ENCODE measurements at places on chromosomes 4 and X.
A peak's percentile ranks its signal among the peaks of the same experiment; 100 is the strongest.

DNA sequence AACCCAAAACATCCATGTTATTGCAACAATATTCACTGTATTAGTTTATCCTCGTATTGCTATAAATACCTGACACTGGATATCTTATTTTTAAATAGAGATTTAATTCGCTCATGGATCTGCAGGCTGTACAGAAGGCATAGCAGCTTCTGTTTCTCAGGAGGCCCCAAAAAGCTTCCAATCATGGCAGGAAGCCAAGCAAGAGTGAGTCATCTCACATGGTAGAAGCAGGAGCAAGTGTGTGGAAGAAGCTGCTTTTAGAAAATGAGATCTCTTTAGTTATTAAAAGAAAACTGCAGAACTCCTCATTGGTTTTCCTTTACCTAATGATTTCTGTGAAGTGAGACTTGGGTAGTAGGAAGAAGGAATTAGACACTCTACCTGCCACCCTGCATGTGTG lies 16.4 kb downstream of the ZNF732 start:
- no peak for DNase-seq

- no peak for DNase-seq
Observed at GRCh38 chrX:140505421-140506337, 810 bp upstream of the SOX3 start.

DNA sequence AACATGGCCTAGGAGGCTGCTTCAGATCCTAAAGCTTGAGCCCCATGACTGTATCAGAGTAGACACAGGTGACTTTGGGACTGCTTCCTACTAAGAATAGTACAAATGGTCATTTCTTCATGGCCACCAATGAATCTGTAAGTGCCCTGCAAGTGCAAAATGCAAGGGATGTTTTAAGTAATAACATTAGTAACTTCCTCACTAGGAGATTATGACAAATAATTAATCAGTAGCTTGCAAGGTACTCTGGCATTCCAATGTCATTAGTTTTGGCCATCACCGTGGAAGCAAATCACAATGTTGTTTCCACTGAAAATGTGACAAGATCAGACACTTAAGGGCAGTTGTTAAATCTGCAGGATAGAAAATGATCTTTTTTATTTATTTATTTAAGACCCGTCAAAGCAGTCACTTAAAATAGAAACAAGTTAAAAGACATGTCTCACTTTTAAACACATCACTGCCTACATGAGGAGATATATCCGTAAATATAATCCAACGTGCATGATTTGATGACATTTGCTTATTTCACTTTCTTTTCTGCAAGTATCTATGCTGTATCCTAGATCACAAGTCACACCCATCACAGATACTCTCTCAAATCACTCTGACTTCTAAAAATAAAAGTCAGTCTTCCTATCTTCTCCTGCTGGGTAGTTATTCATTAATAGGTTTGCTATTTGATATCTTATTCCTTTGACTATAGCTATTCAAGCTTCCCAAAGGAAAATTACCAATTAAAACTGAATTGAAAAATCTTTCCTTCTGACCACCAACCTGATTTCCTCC lies 400.6 kb downstream of the IL15 start:
- DNase-seq, result no peak

DNA sequence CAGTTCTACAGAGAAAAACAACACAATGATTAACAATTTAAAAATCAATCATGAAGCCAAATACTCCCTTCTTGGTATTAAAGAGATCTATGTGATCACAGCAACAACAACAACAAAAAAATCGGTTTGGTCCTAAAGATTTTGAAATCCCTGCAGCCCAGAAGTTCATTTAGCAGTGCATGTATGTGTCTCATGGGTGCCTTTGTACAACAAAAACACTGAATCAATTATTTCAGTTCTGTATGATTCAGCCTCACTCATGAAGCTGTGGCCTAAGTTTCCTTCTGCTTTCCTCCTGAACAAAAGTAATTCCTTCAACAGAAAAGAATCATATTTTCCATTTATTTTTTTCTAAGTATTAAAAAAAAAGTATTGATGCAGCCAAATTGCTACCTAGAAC lies 393.4 kb upstream of the NDST3 start:
- no peak for DNase-seq

DNA sequence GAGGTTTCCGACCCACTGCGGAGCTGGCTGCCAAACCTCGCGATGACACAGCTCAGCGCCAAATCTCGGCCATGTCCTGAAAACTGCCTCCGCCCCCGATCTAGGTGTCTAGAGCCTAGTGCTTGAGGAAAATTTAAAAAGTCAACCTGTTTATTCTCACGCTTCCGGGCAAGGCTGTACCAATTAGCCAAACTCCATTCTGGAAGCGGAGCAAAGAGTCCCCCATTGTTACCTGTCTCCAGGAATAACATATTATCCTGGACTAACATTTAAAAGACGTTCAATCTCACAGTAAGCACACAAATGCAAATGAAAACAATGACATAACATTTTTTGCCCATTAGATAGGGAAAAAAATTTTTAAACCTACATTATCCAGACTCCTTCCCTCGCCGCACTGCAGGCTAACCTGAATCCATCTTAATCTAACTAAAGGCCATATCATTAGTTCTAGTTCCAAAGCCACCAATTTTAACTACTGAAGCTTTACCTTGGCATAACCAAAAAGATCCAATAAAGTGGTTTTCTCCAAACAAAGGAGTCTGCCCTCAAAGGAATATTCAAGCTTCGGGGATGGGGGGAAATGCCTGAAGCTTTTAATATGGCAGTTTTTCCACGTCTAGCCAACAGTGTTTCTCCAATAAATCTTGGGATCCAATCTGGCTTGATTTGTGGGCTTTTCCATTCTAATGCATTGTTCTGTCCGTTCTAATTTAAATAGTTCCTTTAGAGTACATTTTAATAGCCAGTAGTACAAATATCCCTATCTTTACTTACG lies 1.9 kb downstream of the HUWE1 start:
- DNase-seq, result no peak

- DNase-seq, result no peak
Observed at GRCh38 chrX:110056419-110056818, 53.5 kb downstream of the TMEM164 start.

GRCh38 chr4:65515646-65516045 lies 154.6 kb downstream of the EPHA5 start:
- no peak for DNase-seq

DNA sequence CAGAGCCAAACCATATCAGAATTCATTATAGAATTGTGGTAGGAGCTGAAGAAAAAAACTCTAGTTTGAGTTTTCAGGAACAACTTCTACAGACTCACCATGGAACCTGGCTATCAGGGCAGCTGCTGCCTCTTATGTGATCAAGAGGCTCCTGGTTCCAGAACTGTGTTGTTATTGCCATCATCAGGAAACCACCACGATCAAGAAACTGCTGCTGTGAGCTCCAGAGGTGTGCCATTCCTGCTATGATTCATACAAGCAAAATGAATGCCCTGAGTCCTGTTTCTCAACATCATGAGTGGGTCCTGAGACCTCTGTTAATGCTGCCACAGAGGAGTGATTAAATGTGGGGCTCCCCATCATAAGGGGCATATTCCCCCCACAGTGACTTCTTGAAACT lies 43.7 kb downstream of the TASL start:
- no peak for DNase-seq

GRCh38 chr4:13605330-13605729 lies 22.2 kb downstream of the BOD1L1 start:
- DNase-seq, result no peak

- DNase-seq, result no peak
Observed at GRCh38 chr4:167238226-167238625, 3.9 kb upstream of the SPOCK3 start.

DNA sequence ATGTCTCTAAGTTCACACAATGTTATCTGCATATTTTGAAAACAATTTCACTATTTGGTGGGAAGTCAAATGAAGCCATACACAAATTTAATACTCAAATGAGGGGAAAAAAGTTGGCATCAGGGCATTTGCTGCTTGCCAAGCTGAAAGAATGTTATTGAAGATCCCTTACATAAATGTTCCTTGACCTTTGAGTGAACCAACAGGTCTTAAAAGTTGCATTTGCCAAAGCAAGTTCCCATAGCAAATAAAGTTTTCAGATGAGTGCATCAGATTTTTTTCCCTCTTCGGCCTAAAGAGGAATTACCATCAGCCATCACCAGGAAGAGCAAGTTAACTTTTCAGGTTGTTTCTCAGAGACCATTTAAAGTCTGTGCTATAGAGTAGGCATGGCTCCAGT lies 115.9 kb downstream of the COX18 start:
- DNase-seq, result no peak

GRCh38 chr4:148842843-148843242 lies 400.6 kb upstream of the NR3C2 start:
- DNase-seq, result no peak

DNA sequence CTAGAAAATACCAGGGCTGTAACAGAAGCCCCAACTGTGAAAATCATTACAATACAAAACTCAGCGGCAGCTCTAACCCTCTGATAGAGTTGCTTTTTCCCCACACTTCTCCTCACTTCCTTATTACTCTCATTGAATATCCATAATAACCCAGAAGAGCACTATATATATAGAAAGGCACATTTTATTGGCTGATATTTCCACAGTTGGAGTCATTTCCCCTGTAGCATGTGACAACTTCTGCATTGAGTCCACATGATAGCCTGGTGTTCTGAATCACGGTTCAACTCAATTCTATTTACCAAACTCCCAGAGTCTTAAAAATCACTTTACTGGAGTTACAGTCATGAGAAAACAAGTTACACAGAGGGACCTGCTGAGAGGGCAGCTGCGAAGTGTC lies 46.6 kb upstream of the NWD2 start:
- no peak for DNase-seq

GRCh38 chr4:78951862-78952472 lies 12.7 kb upstream of the PAQR3 start:
- DNase-seq, result peak; percentile 71

DNA sequence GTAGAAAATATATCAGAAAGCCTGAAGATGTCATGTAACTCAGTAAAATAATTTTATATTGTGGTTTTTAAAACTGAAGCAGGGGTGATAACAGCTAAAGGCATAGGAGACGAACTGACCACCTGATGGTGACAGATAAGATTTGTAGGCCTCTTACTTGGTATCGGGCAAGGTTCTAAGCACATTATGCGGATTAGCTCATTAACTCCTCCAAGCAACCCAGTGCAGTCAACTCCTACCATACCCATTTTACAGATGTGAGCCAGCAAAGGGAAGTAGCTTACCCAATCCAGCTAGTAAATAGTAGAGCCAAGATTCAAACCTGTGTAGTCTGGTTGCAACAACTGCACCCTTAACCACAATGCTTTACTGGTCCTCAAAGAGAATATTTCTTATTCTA lies 62.1 kb downstream of the CC2D2A start:
- DNase-seq, result peak; percentile 69

DNA sequence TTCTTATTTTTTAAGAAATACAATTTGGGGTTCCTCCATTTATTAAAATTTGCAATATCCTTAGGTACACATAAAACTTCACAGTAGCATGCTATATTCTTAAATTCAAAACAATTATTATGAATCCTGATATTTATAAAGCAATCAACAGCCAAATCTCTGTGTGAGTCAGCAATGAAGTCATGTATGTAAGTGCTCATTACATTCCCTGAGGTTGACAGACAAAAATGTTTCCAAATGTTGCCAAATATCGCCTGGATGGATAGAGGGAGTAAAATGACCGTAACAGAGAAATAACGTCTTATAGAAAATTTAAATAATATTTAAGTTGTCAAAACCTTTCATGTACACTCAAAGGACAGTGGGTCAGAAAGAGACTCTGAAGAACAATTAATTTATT lies 220.0 kb downstream of the PCDH18 start:
- no peak for DNase-seq

DNA sequence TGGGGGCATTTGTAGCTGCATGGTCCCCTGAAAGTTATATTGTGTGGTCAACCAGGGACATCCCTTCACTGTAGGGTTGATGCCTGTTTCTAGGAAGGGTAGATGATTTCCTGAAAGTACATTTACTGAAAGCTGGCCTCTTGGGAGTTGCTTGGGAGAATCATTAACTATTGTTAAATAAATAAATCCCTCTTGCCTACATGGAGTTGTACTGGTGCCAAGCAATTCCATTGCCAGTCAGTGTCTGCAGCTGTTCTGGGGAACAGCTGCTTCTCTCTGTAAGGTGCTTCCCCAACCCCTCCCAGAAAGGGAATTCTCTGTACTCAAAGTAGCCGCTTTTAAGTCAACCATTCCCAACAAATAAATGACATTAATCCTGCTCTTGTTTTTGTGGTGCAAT lies 51.1 kb downstream of the C4orf51 start:
- no peak for DNase-seq

DNA sequence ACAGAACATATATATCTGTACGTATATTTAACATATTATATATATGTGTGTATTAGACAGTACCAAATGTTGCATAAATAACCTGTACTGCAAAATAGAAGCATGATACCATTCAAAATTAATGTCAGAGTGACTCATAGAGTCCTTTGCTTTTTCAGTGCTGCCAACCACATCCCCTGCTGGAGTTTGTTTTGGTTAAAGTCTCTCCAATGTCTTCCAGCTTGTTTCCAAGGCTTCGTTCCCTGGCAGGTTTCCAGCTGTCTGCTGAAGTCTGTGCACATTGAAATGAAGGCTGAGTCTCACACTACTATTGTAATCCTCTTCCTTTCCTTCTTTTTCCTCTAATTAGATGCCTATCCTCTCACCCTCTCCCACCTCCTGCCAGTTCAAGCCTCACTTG lies 14.9 kb downstream of the NRK start:
- no peak for DNase-seq

- peak; percentile 91 for DNase-seq
Observed at GRCh38 chr4:110163327-110164069, 34.9 kb downstream of the ELOVL6 start.

GRCh38 chr4:109126856-109127255 lies 175.6 kb downstream of the COL25A1 start:
- no peak for DNase-seq

- no peak for DNase-seq
Observed at GRCh38 chr4:189304167-189304566, 636.5 kb upstream of the FRG1 start.

GRCh38 chrX:146967306-146967705 lies 152.8 kb upstream of the CXorf51A start:
- no peak for DNase-seq

GRCh38 chrX:3699821-3700381 lies 13.5 kb downstream of the PRKX start:
- no peak for DNase-seq

- peak; percentile 30 for DNase-seq
Observed at GRCh38 chrX:24426340-24426913, 38.7 kb upstream of the PDK3 start.

DNA sequence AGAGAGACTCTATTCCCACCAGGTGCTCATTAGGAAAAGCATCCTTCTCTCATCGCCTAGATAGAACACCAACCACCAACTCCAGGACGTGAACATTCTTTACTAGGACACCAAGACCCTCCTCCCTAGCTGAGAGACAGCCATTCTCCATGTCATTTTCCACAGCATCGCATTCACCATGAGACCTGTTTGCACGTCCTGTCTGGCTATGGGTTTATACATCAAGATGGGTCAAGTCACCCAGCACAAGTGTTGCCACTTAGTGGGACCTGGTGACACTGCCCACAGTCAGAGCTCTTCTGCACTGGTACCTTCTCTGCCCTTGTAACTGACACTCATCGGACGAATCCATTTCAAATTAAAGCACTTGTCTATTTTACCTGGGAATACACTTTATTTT lies 17.5 kb downstream of the LRP2BP start:
- DNase-seq, result no peak

- DNase-seq, result no peak
Observed at GRCh38 chr4:185811509-185812364, at the start of gene SORBS2. TSS of gene SORBS2 (minus strand) at chr4:185812194. CDS start at chr4:185690571, 121,623 bp downstream.

- DNase-seq, result no peak
Observed at GRCh38 chr4:2928242-2929176, 34.7 kb downstream of the NOP14 start.

- DNase-seq, result no peak
Observed at GRCh38 chr4:163550869-163551267, 56.4 kb downstream of the TMA16 start.
